Ovary (tissue), 10 donors: ENCODE measurements at places on chromosomes 11 and 22.

GRCh38 chr22:42270176-42270509 is 310 bp downstream of the TCF20 start:
- peak overlapping the region; percentile 97 for H3K4me3 ChIP-seq
- DNase-seq, result peak; percentile 42
- no peaks in the 10 kb centered on the region for H3K27me3 ChIP-seq
- peaks cover 6% of the 10 kb centered on the region for H3K4me1 ChIP-seq
- H3K27ac ChIP-seq, result peak overlapping the region; percentile 18

GRCh38 chr22:39283322-39284141 is 35.9 kb downstream of the RPL3 start:
- H3K4me3 ChIP-seq, result no peak overlapping the region
- no peaks in the 10 kb centered on the region for H3K4me1 ChIP-seq
- H3K27ac ChIP-seq, result no peak overlapping the region

- no peaks in the 10 kb centered on the region for H3K27me3 ChIP-seq
- no peak overlapping the region for H3K4me3 ChIP-seq
- no peaks in the 10 kb centered on the region for H3K36me3 ChIP-seq
These were observed 65.6 kb downstream of the PPFIBP2 start for GRCh38 chr11:7579361-7579791.

GRCh38 chr22:38153821-38154562 is 27.6 kb downstream of the PLA2G6 start:
- H3K36me3 ChIP-seq, result no peaks in the 10 kb centered on the region
- H3K4me1 ChIP-seq, result no peaks in the 10 kb centered on the region
- no peak overlapping the region for H3K27ac ChIP-seq
- DNase-seq, result no peak
- H3K4me3 ChIP-seq, result no peak overlapping the region

DNA sequence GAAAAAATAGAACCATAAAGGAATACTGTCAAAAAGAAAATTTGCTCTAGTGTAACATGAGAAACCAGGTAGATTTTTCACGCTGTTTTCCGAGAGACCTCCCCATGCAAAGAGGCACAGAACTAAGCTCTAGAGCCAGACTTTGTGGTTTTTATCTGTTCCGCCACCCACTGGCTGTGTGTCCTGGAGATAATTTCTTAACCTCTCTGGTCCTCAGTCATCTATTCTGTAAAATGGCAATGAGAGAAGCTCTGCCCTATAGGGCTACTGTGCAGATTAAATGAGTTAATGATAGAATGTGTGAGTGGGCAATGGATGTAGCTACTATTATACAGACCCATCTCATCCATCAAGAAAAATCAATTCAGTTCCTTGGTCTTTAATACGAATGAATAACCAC is 9.4 kb upstream of the SIGIRR start:
- no peak overlapping the region for H3K4me3 ChIP-seq
- H3K27me3 ChIP-seq, result no peaks in the 10 kb centered on the region
- no peaks in the 10 kb centered on the region for H3K36me3 ChIP-seq
- no peak overlapping the region for H3K27ac ChIP-seq

GRCh38 chr11:87295237-87295636 is 257.5 kb downstream of the TMEM135 start:
- no peaks in the 10 kb centered on the region for H3K4me1 ChIP-seq
- DNase-seq, result no peak
- no peak overlapping the region for H3K4me3 ChIP-seq
- no peaks in the 10 kb centered on the region for H3K36me3 ChIP-seq
- H3K27me3 ChIP-seq, result no peaks in the 10 kb centered on the region

- H3K27ac ChIP-seq, result no peak overlapping the region
- no peak for DNase-seq
- H3K27me3 ChIP-seq, result no peaks in the 10 kb centered on the region
These were observed 110.0 kb upstream of the KIRREL3 start for GRCh38 chr11:127110542-127110941.

GRCh38 chr11:4018641-4019040 is 76.0 kb upstream of the RRM1 start:
- no peak overlapping the region for H3K4me3 ChIP-seq
- H3K27me3 ChIP-seq, result no peaks in the 10 kb centered on the region
- H3K27ac ChIP-seq, result no peak overlapping the region

- H3K4me3 ChIP-seq, result no peak overlapping the region
- no peak overlapping the region for H3K27ac ChIP-seq
- H3K27me3 ChIP-seq, result no peaks in the 10 kb centered on the region
- H3K4me1 ChIP-seq, result no peaks in the 10 kb centered on the region
- DNase-seq, result no peak
These were observed 1408.4 kb upstream of the TENM4 start for GRCh38 chr11:80849253-80849652.

DNA sequence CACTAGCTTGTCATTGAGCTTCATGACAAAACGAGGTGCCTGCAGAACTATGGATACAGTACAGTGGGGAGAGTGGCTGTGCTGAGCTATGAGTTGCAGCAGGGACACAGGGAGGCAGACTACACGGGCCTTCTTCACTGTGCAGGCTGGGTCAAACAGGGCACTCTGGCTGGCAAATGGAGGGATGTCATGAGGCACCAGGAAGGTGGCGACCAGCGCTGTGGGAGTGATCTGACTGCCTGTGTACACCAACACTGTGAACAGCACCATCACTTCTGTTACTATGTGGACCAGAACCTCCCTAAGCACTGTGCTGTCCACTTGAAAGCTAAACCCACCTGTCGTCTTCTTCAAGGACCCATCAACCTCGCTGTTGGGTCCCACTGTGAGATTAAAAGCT is 3.1 kb downstream of the PKDREJ start:
- H3K4me1 ChIP-seq, result peaks cover 8% of the 10 kb centered on the region
- peak; percentile 7 for DNase-seq
- no peak overlapping the region for H3K27ac ChIP-seq

- no peak overlapping the region for H3K4me3 ChIP-seq
- no peaks in the 10 kb centered on the region for H3K4me1 ChIP-seq
- no peak overlapping the region for H3K27ac ChIP-seq
- DNase-seq, result no peak
- no peaks in the 10 kb centered on the region for H3K36me3 ChIP-seq
These were observed 10.2 kb downstream of the FIBIN start for GRCh38 chr11:27004103-27004502.

- H3K36me3 ChIP-seq, result no peaks in the 10 kb centered on the region
- no peaks in the 10 kb centered on the region for H3K27me3 ChIP-seq
- H3K27ac ChIP-seq, result no peak overlapping the region
- no peaks in the 10 kb centered on the region for H3K4me1 ChIP-seq
- no peak overlapping the region for H3K4me3 ChIP-seq
These were observed 61.6 kb upstream of the TOP3B start for GRCh38 chr22:22044153-22044552.
